ENCODE measurements at places on chromosomes 6 and 20. TPM values are rescaled to one million over a fixed set of nuclear protein-coding genes. Genes with fewer than 3 reads are reported as not detected.

The OR2H2 gene
- total RNA-seq = not detected

The NRN1 gene
- total RNA-seq = 78.5 TPM

The MANEA gene
- total RNA-seq = 13.0 TPM

The MROH8 gene
- total RNA-seq = 4.2 TPM

The NR2E1 gene
- total RNA-seq = not detected

- peak; percentile 26 for DNase-seq
These were observed 7.1 kb upstream of the ZNF318 start for GRCh38 chr6:43376551-43376981.

- DNase-seq = no peak
These were observed 7.0 kb upstream of the ZNFX1 start for GRCh38 chr20:49284818-49285217.

DNA sequence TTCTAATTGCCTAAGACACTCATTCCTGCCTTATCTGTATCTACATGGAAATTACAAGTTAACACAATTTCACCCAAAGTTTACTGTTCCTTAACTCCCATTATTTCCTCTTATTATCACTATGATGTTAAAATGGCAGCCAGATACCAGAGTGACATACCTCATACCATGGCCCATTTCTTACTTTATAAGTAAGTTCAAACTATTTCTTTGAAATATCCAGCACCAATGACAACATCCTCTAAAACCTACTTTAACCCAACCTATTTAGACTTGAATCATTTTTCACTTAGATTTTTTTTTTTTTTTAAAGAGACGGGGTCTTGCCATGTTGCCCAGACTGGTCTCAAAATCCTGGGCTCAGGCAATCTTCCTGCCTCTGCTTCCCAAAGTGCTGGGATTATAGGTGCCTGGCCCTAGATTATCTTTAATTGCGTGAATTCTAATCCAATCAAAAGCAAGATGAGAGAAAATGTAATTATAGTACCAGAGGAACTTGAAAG is 10.0 kb downstream of the REV3L start:
- peak; percentile 16 for DNase-seq

DNA sequence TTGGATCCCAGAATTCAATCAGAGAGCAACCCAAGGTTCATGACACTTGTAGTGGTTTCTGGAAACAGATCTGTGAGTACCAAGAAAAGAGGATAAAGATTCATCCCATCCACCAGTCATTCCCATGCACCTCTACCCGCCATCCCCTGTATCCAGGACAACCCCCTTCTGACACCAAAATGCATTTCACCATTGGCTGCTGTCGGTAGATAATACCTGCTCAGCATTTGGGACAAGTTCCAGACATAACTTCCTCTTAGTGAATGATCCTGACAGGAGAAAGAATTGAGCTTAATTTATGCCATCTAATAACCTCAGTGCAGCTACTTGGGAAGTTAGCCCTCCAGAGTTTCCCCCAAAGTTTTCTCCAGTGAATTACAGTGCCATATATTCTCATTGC is 329.1 kb downstream of the ZFAND3 start:
- DNase-seq = no peak

All from GM23248 (cell line).